ENCODE measurements at places on chromosomes 2 and 18.

- no peak for DNase-seq
These were observed 158.8 kb upstream of the ZEB2 start for GRCh38 chr2:144678736-144679135.

DNA sequence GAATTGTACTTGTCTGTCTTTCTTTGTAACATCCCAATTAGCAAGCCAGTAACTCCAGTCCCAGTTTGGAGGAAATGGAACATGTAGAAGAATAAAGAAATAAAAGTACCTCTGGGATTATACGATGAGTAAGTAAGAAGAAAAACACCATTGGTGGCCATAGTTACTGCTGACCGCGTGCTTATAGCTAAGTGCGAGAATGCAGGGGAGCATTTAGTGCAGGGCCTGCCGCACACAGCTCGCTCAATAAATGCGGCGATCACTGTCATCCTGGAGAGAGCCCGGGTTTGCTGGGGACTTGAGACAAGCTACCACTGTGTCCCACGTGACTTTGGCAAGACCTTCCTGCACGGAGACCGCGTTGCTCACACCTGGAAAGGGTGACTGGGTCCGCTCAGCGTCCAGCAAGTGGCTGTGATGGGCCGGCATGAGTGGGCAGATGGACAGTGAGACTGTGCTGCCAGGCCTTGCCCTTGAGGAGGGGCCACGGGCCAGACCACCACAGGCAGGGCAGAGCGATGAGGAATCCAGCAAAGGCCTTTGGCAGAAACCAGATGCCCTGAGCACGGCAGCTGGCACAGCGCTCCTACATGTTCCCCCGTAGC, 54.8 kb downstream of the ADI1 start:
- DNase-seq = no peak

GRCh38 chr2:227000123-227000522, 163.9 kb downstream of the COL4A4 start:
- no peak for DNase-seq

- no peak for DNase-seq
These were observed 148.5 kb downstream of the SPP2 start for GRCh38 chr2:234198976-234199375.

- no peak for DNase-seq
These were observed 427.7 kb upstream of the LYPD1 start for GRCh38 chr2:133097666-133098065.
